Endothelial cell of umbilical vein (primary cell): ENCODE measurements at places on chromosomes 2 and 18. TPM values are rescaled to one million over a fixed set of nuclear protein-coding genes. Genes with fewer than 3 reads are reported as not detected.

G6PC2 gene
- total RNA-seq = not detected in 2 replicates

CDH2 gene
- total RNA-seq = 59.5 and 84.2 TPM in 2 replicates

SERPINB13 gene
- total RNA-seq = not detected in 2 replicates

ITPRIPL1 gene
- total RNA-seq = 4.6 and 5.8 TPM in 2 replicates

GYPC gene
- total RNA-seq = 7.5 and 13.3 TPM in 2 replicates
